ENCODE measurements at places on chromosomes 1 and 21.

DNA sequence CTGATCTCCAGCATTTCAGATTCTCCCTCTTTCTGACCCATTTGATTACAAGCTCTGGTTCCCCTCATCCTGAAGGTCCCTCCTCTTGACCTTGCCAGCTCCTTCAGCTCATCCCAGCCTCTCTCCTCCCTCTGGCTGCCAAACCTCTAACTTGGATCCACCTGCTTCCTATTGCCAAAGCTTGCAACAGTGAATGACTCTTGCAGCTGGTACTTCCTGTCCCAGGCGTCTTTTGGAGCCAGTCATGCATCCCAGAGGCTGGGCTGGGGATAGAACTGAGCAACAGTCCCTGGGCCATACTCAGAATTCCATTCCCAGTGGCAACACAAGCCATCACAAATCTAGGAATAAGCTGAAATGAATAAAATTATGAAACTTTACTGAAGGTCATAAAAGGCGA, 27.7 kb upstream of the SPOCD1 start:
- no peak for DNase-seq

GRCh38 chr1:21749859-21750468, 33.0 kb downstream of the USP48 start:
- no peak for DNase-seq

DNA sequence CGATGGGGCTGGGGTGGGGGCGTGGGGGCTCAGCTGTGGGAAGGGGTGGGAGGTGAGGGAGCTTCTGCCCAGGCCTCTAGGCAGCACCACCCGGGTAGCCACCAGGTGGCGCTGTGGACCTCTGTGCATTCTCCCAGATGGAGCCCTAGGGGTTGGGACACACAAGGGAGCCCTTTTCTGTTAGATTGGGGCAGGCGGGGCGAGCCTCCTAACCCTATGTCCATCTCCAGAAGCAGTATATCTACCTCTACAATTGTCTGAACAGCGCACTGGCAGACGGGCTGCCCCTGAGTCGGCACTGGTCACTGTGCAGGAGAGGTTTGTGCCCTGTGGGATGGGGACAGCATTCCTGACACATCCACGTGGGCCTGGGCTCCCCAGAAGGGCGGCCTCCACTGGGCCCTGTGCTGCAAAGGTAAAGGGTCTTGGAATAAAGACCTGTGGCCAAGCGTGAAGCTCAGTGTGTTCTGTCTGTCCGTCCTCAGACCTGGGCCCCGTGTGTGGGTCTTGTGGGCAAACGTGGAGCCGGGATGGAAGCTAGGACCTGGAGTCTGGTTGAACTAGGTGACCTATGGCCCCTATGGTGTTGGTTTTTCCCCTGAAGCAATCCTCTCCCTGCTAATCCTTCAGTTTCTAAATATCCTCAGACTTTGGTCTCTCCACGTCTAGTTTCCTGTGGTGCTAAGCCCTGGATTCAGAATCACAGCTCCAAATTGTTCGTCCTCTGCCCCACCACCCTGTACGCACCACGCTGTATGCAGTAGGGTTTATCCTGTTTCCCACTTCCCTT, 4.4 kb upstream of the LGR6 start:
- DNase-seq: peak; percentile 93

GRCh38 chr1:243489681-243490546, 234.1 kb downstream of the SDCCAG8 start:
- DNase-seq: no peak

GRCh38 chr1:902802-903201, 20.9 kb upstream of the SAMD11 start:
- no peak for DNase-seq

DNA sequence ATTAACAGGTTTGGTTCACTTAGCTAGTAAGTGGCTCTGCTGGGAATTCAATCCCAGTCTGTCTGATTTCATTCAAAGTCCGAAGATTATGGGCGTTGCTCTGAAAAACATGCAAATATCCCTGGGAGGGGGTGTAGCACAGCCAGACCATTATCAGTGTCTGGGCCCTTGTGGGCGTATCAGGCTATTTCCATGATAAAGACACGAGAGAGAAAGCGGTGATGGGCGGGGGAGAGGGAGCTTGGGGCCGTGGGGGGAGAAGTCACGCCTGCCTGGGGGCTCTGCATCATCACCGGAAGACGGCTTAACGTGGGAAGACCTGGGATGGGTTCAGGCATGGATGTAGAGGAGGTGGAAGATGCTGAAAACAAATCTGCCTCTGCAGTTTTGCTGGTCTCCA, 25.8 kb downstream of the IL6R start:
- no peak for DNase-seq

DNA sequence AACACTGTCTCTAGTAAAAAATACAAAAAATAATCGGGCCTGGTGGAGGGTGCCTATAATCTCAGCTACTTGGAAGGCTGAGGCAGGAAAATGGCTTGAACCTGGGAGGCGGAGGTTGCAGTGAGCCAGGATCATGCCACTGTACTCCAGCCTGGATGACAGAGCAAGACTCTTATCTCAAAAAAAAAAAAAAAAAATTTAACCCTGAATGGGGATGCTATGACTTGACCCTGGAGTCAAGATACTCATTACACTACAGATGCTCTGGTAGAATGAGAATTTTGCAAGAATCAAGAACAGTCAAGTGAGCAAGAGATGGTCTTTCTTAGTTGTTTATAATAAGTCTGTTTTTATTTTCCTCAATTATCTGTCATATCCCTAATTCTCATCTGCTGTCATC, 253.8 kb downstream of the GPR52 start:
- DNase-seq: no peak

- DNase-seq: no peak
Measured at GRCh38 chr1:99327357-99327756, 63.1 kb downstream of the PLPPR4 start.

DNA sequence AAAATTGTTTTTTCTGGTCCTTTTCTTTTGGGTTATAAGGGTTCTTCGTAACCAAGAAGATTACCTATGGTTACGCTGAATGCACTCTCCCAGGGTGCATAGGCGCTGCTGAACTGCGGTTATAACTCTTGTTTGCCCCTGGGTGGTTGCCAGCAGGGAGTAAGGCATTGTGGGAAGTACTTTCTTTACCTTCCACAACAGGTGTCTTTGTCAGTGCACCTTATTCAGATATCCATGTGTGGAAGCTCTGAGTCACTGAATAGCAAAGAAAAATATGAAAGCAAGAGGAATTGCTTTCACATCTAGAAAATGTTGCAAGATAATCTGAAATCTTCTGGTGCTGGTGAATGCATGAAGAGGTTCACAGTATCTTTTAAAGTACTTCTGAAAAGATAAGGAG, 124.4 kb upstream of the CACYBP start:
- no peak for DNase-seq

DNA sequence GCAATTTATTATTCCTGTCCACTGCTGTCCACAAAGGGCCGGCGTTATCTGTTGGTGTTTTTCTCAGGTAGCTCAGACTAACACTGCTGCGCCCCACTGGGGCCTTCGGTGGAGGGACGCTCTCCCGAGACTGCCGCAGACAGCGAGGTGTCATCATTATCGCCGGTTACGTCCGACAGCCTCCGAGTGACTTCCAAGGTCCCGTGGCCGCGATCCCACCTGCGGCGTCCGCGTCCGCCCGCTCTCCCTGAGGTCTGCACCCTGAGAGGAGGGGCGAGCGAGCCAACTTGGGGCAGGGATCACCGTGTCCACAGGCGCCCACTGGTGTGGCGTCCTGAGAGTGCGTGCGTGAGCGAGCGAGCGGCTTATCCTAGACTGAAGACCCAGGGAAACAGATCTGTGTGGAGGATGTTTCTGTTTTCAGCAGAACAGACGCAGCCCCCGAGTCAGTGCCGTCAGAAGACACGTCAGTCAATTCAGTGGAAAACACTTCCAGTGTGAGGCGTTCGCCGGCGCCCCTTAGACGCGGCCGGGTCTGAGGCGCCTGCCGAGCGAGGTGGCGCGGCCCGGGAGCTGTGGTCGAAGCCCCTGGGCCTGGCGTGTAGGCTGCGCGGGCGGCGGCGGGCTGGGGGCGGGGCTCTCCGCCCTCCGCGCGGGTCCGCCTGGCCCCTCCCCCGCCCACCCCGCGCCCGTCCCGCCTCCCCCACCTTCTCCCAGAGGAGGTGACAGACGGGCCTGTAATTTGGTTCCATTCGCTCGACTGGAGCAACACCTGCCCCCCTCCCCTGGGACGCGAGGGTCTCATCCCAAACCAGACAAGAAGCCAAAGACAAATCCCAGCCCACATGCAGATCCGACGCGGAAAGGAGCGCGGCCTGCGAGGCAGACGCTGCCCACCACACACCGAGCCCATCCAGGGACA, 12.6 kb downstream of the NHLH2 start:
- peak; percentile 98 for DNase-seq

GRCh38 chr1:151455231-151455630, 4.1 kb downstream of the POGZ start:
- DNase-seq: no peak

- no peak for DNase-seq
Measured at GRCh38 chr21:44089001-44089911, 17.9 kb upstream of the PWP2 start.

GRCh38 chr21:29258626-29259338, 39.9 kb upstream of the BACH1 start:
- no peak for DNase-seq

DNA sequence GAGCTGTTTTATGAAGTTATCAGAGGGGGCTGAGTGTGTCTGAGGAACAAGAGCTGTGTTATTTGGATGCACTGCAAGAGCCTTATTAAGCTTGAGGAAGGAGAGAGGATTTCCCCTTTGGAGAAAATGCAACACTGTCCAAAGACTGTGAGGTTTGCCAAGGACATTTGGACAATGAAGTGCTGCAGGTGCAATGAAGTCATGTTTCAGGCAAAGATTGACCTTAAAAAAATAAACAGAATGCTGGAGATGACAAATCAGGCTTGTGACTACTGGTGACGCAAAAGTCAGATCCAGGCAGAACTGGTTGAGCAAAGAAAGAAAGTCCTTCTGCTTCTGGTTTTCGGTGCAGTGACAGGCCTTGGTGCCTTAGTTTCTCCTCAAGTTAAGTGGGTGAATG, 125.2 kb upstream of the KIAA0040 start:
- DNase-seq: no peak

- no peak for DNase-seq
Measured at GRCh38 chr1:33791251-33791650, 72.6 kb upstream of the HMGB4 start.

GRCh38 chr1:109668123-109668775, 392 bp downstream of the GSTM2 start:
- no peak for DNase-seq

DNA sequence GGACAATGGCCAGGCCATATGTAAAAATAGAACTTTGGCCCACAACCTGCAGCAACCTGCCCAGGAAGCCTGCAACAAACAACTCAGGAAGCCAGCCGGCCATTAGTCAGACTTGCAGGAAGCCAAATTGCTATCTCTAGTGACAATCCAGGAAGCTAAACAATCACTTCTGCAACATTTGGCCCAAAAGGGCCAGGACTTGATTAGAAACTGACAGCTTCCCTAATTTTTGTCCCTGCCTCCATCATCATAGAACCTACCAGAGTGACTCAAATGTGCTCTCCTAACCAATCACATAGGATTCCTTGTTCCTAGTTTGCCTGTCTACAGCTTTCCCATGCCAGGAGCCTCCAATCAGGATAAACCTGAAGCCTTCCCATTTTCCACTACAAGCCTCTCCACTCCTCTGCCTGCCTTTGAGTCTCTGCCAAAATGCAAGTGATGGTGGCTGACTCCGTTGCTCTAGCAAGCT, 639.3 kb downstream of the PTPRU start:
- no peak for DNase-seq

GRCh38 chr1:235054936-235055335, 73.7 kb downstream of the TOMM20 start:
- DNase-seq: no peak

DNA sequence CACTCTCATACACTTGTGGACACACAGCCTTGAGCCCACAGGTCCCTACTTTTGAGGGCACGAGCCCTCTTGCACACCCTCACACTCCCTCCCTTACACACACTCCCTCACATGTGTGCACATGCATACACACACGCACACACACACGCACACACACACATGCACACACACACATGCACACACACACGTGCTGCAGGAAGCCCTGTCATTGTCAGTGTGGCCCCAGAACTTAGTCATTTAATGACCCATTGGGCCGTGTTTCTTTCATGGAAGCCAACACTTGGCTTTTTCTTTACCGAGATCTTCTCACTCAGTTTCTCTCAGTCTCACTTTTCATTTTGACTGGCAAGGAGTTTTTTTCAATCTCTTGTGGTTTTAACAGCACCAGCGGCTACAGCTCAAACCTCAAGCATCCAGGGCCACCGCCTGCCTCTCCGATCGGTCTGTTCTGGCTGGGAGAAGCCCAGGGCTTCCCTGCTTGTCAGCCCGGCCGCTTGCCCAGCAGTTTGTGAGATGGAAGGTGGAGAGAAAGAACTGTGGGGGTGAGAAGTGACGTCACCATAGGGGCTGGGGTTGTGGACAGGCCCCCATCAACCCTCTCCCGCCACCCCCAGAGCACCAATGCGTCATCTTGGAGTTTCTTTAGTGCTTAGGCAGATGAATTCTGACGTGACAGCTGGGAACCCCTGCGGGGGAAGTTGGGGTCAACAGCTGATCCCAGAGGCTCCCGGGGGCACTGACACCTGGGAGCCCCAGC, 15.8 kb upstream of the TNFRSF8 start:
- no peak for DNase-seq

GRCh38 chr1:148362626-148363438, 120.3 kb downstream of the PPIAL4G start:
- DNase-seq: peak; percentile 59

GRCh38 chr21:30695956-30696355, 22.6 kb downstream of the KRTAP21-3 start:
- DNase-seq: no peak

- no peak for DNase-seq
Measured at GRCh38 chr21:14602382-14602958, 56.4 kb upstream of the SAMSN1 start.

DNA sequence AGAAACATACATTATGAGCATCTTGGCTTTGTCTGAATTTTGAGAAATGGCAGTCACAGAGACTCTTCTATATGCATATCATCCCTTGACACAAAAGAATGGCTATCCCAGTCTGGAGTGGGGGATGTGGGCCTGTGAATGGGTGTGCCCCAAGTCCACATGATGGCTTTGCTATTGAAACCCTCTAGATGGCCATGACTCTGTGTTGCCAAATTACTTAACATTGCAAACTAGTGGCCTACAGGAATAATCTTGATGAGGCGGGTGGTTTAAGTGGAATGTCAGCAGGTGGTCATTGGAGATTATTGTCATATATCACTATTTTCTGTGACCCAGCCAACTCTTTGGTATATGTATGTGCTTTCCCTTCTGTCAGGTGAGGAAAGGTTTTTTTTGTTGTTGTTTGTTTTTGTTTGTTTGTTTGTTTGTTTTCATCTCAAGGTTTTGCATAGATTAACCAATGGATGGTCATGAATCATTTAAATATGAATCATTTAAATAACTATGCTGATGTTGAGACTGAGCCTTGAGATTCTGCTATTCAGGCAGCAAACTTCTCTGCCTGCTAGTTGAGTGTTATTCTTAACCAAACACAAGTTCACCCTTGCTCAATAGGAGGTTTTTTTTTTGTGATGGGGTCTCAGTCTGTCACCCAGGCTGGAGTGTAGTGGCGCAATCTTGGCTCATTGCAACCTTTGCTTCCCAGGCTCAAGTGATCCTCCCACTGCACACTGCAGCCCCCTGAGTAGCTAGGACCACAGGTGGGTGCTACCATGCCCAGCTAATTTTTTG, 103.0 kb downstream of the NOS1AP start:
- DNase-seq: no peak

GRCh38 chr1:6756457-6756856, 28.8 kb upstream of the CAMTA1 start:
- no peak for DNase-seq

All from glutamatergic neuron (in vitro differentiated cells).